Heart right ventricle (tissue), 16 donors: ENCODE measurements at places on chromosomes 11 and 22. TPM values are rescaled to one million over a fixed set of nuclear protein-coding genes. Genes with fewer than 3 reads are reported as not detected.

Gene ASRGL1
- 1.3 TPM for total RNA-seq

Gene ACAD8
- total RNA-seq = 26.6 TPM

Gene OR51B4
- not detected for total RNA-seq

DNA sequence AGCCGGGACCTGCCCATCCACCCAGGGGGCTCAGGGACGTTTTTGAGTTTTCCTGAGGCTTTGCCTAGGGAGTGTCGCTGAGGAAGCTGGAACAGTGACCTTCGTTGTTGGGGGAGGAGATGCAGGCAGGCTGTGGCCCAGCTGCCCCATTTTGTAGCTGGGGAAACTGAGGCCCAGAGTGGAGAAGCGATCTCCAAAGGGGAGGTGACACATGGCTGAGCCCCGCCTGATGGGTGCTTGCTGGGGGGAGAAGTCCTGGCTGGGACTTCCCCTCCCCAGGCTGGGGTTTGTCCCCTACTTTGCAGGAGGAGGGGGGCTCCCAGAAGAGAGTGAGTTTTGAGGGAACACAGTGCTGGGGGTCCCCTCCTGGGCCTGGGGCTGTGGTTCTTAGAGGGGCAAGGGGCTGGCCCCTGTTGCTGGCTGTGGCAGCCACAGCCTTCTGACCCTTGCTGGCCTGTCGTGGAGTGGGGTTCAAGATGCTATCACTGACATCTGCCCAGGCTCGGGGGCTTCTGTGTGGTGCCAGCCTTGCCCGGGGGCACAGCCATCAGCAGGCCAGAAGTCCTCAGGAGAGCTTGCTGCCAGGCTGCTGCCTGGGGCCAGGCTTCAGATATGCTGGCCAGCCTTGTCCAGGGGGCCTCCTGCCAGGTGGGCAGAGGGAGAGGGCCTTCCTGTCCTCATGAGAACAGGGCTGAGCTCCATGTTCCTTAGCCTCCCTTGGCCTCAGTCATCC is 21.4 kb downstream of the KCNQ1 start:
- no peak overlapping the region for H3K4me3 ChIP-seq
- no peak overlapping the region for H3K27ac ChIP-seq
- no peaks in the 10 kb centered on the region for H3K36me3 ChIP-seq
- H3K4me1 ChIP-seq = peaks cover 21% of the 10 kb centered on the region
- no peak for DNase-seq
- no peaks in the 10 kb centered on the region for H3K27me3 ChIP-seq

- H3K36me3 ChIP-seq = no peaks in the 10 kb centered on the region
- H3K27ac ChIP-seq = no peak overlapping the region
Measured at GRCh38 chr11:124069429-124070401, 28.6 kb upstream of the OR10G7 start.

- no peaks in the 10 kb centered on the region for H3K4me1 ChIP-seq
- H3K27ac ChIP-seq = no peak overlapping the region
- no peaks in the 10 kb centered on the region for H3K36me3 ChIP-seq
- H3K4me3 ChIP-seq = no peak overlapping the region
- DNase-seq = no peak
Measured at GRCh38 chr11:99199341-99199740, 178.6 kb downstream of the CNTN5 start.

- no peak overlapping the region for H3K27ac ChIP-seq
- H3K4me1 ChIP-seq = no peaks in the 10 kb centered on the region
- no peaks in the 10 kb centered on the region for H3K36me3 ChIP-seq
- no peak overlapping the region for H3K4me3 ChIP-seq
Measured at GRCh38 chr11:50192743-50193142, 160.1 kb downstream of the OR4C45 start.

DNA sequence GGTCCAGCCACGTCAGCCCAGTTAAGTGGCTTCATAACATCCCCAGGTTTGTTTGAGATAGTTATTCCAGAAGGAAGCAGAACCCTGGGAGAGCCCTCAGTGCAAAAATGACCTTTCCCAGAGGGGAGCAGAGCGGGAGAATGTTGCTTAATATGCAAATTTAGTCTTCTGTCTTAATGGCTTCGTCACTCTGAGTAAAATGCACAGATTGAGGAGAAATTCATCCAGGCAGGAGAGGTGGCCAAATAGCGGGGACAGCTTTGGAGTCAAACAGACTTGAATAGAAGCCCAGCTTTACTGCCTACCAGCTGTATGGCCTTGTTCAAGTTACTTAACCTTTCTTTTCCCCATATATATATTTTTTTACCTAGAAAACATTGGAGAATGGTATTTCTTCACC is 12.3 kb upstream of the NRGN start:
- no peak overlapping the region for H3K27ac ChIP-seq
- peaks cover 20% of the 10 kb centered on the region for H3K27me3 ChIP-seq
- H3K4me1 ChIP-seq = peaks cover 12% of the 10 kb centered on the region
- DNase-seq = no peak
- H3K36me3 ChIP-seq = no peaks in the 10 kb centered on the region

DNA sequence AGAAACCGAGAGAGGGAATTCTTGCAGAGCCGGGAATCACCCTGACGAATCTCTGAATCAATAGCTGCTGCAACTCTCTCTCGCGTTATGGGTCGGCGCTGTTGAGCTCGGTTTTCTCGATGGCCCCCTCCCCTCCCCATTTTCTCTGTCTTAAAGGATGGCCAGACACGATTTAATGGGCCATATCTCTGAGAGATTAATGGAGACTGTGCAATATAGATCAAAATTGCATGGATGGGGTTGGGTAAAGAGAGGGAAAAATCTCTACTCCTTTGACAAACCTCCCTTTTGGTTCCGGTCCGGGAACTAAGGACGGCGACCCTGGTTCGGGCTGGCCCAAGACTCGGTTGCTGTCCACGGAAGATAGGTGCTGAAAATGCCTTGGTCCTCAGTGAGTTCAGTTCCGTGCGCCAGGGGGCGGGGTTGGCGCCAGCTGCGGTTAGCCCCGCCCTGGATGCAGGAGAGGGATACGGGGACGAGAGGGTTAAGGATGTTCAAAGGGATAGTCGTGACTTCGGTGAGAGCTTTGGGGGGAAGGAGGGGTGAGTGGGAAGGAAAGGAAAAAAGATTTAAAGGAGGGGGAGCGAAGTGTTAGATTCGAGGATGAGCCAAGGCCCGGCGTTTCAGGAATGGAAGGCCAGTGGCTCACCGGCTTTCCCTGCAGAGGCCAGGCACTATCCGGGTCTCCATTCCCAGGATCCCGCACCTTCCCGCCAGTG is 103.6 kb upstream of the HSD17B12 start:
- no peaks in the 10 kb centered on the region for H3K36me3 ChIP-seq
- H3K27ac ChIP-seq = no peak overlapping the region
- peak overlapping the region; percentile 50 for H3K4me3 ChIP-seq
- peaks cover 96% of the 10 kb centered on the region for H3K27me3 ChIP-seq
- peaks cover 80% of the 10 kb centered on the region for H3K4me1 ChIP-seq

GRCh38 chr22:24367841-24368240 is 59.6 kb upstream of the ADORA2A start:
- peaks cover 24% of the 10 kb centered on the region for H3K36me3 ChIP-seq
- no peak overlapping the region for H3K27ac ChIP-seq
- no peak overlapping the region for H3K4me3 ChIP-seq

DNA sequence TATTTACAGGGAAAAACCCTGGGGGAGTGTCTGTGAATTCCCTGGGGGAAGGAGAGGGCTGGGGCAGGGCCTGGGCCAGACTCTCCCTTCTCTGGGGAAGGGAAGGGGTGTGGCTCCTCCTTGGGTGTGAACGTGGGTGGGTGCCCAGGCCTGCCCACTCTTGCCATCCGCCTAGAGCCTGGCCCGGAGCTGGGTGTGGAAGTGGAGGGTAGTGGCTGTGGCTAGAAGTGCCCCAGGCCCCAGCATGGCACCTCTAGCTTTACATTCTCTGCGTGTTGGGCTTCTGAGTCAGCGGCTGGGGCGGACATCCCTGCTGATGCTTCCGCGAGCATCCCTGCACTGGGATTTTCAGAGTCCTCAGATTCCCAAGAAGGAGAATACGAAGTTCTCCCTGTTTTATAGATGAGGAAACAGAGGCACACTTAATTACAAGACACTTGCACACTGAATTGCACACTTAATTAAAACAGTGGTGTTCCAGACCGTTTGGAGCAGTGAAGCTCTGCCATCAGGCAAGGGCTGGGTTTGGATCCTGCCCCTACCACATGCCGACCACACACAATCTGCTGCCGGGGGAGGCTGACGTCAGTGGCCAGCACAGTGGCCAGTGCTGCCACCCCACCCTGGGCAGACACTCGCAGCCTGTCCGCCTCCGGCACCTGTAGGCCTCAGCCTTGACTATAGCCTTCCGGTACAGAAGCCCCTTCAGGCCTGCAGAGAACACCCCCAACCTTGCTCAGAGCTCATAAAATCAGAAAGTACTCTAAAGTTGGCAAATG is 7.6 kb downstream of the BAD start:
- no peak overlapping the region for H3K27ac ChIP-seq
- H3K4me3 ChIP-seq = no peak overlapping the region
- no peak for DNase-seq
- peaks cover 5% of the 10 kb centered on the region for H3K4me1 ChIP-seq
- H3K27me3 ChIP-seq = no peaks in the 10 kb centered on the region

DNA sequence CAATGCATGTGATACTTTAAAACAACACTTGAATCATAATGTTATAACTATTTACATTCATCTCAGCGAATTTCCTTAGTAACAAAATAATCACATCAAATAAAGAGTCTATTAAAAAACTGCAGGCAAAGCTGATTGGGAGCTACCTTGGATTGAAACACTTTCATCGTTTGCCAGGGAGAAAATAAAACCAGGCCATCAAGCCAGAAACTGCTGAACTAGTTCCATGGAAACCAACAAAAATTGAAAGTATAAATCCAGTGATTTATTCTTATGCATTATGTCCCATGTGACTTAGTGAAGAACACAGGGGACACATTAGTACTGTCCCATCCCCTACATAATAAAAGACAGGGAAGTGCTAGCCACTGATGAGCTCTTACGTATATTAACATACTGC is 21.7 kb downstream of the SLC35F2 start:
- H3K4me1 ChIP-seq = peaks cover 17% of the 10 kb centered on the region
- no peak overlapping the region for H3K4me3 ChIP-seq
- H3K27ac ChIP-seq = no peak overlapping the region
- no peak for DNase-seq
- no peaks in the 10 kb centered on the region for H3K36me3 ChIP-seq

DNA sequence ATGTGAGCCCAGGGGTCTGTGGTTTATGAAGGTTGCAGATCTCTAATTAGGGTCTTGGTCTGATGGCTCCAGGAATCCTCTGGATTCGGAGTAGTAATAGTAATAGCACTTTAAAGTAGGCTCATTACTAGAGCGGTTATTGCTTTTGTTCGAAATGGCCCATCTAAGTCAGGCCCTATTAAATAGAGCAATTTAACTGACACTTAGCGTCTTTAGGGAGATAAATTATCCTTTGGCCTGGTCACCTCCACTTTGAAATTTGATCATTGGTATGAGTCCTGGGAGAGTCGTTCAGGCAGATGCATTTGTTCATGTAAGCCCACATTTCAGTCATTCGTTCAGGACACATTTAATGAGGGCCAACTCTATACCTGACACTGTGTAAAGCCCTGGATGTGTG is 54.8 kb downstream of the LDLRAD3 start:
- no peak overlapping the region for H3K4me3 ChIP-seq
- no peaks in the 10 kb centered on the region for H3K36me3 ChIP-seq
- H3K27ac ChIP-seq = no peak overlapping the region

DNA sequence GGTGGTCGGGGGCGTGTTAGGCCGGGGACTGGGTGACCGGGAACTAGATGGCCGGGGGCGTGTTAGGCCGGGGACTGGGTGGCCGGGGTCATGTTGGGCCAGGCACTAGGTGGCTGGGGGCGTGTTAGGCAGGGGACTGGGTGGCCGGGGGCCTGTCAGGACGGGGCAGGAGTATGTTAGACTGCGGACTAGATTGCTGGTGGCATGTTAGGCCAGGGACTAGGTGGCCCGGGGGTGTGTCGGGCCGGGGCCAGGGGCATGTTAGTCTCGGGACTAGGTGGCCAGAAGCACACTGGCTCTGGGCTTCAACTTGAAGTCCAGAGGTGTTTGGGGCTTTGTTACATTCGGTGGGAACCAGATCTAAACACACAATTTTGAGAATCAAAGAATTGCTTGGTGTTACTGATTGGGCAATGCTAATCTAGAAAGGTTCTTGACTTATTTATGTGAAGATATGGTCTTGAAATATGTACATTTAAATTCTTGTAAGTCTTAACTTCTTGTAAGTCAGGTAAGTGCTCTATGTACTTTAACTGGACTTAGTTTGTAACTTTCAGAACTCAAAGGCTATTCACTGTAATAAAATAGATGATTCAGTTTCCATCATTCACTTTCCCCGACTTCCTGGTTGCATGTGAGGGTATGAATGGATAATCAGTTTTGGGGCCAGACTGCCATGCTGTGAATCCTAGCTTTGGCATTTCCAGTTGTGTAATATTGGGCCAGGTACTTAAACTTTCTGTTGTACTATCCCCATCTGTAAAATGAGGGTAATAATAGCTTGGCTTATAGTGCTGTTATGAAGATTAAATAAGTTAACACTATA is 1.1 kb downstream of the EXT2 start:
- H3K4me1 ChIP-seq = peaks cover 30% of the 10 kb centered on the region
- peak overlapping the region; percentile 86 for H3K4me3 ChIP-seq
- no peak for DNase-seq

- H3K27me3 ChIP-seq = no peaks in the 10 kb centered on the region
- H3K4me1 ChIP-seq = no peaks in the 10 kb centered on the region
- H3K27ac ChIP-seq = no peak overlapping the region
- no peak for DNase-seq
- H3K4me3 ChIP-seq = no peak overlapping the region
Measured at GRCh38 chr11:39327302-39327701, 2132.2 kb downstream of the LRRC4C start.

DNA sequence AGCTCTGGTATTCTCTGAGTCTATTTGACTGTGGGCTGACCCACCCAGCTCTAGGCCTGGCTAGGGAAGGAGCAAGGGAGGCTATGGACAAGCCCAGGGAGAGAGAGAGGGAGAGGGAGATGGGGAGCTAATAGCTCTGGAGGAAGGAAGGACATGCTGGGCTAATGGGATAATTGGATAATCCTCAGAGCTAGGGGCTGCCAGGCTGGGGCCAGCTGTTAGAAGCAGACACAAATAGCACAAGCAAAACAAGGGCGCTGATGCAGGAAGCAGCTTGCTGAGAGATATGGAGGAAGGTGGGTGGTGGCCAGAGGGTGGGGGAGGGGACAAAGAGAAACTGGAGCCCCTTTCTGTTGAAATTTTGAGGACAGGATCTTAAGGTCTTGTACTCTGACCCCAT is 23.2 kb downstream of the ADORA2A start:
- no peak for DNase-seq
- no peaks in the 10 kb centered on the region for H3K27me3 ChIP-seq
- H3K4me1 ChIP-seq = peaks cover 14% of the 10 kb centered on the region
- H3K36me3 ChIP-seq = no peaks in the 10 kb centered on the region

DNA sequence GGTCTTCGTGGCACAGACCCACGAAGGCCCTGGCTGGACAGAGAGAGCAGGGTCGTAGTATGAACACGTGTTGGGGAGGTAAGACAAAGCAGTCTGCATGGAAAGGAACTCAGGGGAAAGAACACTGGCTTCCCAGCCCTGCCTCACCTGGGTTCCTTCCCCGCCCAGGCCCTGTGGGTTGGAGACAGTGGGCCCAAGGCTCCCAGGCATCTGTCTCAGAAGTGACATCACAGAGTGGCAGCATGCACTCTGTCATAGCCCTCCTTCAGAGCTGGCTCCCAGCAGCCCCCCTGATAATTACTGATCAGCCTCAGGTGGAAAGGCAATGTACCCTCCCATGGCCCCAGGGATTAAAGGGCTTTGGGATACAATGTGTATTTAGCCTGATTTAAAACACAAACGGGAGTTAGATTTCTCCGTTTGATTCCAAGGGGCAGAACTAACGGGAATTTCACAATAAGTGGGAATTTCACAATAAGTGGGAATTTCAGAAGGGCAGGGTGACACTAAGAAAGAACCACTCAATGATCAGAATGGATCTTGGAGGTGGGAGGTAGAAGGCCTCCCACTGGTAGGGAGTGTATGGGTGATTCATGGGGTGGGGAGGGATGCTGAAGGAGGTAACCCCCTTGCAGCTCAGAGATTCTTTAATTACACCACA is 65.1 kb downstream of the SLC22A12 start:
- H3K4me3 ChIP-seq = no peak overlapping the region
- H3K27me3 ChIP-seq = no peaks in the 10 kb centered on the region
- no peak overlapping the region for H3K27ac ChIP-seq
- H3K4me1 ChIP-seq = no peaks in the 10 kb centered on the region
- H3K36me3 ChIP-seq = no peaks in the 10 kb centered on the region
